Activated T-cell treated with anti-CD3 and anti-CD28 coated beads for 48 hours (primary cell): ENCODE measurements at places on chromosomes 2 and 18.

DNA sequence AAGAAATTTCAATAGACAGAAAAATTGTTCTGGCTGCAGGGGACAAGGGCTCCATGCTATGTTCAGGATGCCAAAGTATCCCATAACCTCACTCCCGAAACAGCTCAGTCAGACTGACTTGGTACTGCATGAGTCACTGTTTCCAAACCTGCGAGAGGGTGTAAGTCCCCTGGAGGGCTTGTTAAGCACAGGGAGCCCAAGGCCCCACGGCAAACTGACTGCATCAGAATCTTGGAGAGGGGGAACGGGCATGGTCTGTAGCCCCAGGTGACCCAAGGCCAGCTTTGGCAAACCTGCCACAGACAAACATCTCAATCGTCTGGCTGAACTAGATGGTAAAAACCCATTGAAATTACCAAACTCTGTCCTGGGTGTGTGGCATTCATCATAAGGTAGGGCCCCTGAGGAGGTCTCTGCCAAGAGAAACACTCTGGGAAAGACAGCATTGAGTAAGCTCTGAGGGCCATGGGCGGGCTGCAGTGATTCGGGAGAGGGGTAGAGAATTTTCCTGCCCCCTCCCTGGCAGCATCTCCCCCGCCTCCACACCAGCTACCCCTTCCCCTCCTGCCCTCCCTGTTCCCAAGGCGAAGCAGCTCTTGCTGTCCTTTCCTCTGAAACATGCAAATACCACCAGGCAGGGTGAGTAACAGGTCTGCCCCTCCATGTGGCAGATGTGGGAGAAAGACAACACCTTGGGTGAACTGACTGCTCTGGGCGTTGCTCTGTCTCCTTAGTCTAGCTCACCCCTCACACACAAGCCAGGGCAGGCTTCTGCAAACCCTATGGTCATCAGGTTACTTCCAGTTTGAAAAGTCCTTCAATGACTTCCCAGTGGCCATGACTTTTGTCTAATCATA is 274.7 kb upstream of the SIX2 start:
- no peak for DNase-seq

- peak; percentile 82 for DNase-seq
These were observed 27.0 kb upstream of the CASP8 start for GRCh38 chr2:201233192-201233811.

- DNase-seq: no peak
These were observed 478 bp downstream of the CLHC1 start for GRCh38 chr2:55231546-55232083.

DNA sequence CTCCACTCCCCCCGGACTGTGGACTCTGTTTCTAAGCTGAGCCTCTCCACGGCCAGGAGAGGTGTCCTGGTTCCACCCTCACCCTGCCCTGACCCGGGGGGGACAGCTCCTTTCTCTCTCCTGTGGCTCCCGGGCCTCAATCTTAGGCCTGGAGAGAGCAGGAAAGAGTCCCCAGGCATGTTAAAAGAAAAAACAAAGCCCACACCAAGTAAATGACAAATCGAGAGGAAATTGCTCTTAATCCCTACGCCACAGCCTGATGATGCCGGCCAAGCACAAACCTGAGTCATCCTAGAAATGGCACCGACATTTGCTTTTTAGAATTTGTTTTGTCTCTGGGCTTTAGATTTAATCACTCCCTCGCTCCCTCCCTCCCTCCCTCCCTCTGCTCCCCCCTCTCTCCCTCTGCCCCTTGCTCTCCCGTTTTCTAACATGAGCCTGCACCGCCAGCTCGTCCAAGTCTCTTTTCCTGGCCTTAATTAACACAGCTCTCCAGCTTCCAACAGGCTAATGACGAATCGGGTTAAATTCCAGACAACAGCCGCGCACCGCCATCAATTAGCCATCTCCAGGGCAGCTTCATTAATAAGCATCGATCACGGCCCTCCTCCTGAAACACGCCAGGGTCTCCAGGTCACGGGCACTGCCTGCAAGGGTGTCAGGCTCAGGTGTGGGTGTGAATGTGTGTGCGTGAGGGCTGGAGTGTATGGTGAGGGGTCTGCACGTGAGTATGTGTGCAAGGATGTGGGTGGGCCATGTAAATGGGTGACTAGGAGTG is 230.8 kb downstream of the CELF4 start:
- no peak for DNase-seq

GRCh38 chr2:8197825-8198224 is 484.0 kb upstream of the ID2 start:
- no peak for DNase-seq

DNA sequence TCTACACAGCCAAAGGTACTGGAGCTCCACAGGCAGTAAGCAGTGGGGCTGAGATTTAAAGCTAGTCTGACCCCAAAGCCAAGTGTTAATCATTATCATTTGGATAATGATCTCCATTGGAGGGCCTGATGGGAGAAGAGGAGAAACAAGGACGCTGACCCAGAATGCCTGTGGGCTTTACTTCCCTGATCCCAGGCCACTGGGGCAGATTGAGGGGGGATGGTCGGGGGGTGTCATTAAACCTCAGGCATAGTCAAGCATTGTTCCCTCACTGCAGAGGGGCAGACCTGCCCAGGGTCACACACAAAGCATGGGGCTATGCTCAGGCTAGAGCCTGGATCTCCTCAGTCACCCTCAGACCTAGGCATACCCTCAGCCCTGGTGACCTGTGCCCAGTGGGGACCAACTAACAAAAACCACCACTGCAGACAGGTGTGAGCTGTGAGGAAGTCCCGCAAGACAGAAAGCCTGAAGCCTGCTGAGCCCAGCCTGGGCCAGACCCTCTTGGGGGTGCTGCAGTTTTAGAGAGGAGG is 53.4 kb downstream of the SDC1 start:
- no peak for DNase-seq

GRCh38 chr2:215736653-215737290 is 276.6 kb downstream of the MREG start:
- no peak for DNase-seq

- DNase-seq: no peak
These were observed 287.7 kb upstream of the NXPH2 start for GRCh38 chr2:139067874-139068273.

DNA sequence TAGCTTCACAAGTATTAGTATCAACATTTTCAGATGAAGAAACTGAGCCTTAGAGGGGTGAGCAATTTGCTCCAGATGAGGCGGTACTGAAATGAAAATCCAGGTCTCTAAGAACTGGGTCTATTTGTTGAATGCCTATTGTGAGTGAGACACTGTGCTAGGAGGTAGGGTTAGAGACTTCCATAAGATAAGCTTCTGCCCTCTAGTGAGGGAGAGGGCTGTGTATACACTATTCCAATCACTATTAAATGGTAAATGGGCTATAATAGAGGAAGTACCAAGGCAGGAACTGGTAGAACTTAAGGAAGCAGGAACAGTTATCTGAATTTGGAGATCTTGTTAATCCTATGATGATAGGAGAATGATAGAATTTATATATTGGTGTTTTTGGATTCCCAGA is 23.6 kb upstream of the GLS start:
- DNase-seq: no peak

- no peak for DNase-seq
These were observed 89.1 kb downstream of the TMEM182 start for GRCh38 chr2:102850888-102851287.

- no peak for DNase-seq
These were observed 2.8 kb downstream of the CAPN10 start for GRCh38 chr2:240589375-240589774.

GRCh38 chr2:1628893-1629292 is 115.4 kb downstream of the PXDN start:
- no peak for DNase-seq

GRCh38 chr18:9876867-9877654 is 8.7 kb upstream of the TXNDC2 start:
- DNase-seq: no peak

GRCh38 chr2:98555696-98556095 is 52.6 kb downstream of the COA5 start:
- DNase-seq: no peak

DNA sequence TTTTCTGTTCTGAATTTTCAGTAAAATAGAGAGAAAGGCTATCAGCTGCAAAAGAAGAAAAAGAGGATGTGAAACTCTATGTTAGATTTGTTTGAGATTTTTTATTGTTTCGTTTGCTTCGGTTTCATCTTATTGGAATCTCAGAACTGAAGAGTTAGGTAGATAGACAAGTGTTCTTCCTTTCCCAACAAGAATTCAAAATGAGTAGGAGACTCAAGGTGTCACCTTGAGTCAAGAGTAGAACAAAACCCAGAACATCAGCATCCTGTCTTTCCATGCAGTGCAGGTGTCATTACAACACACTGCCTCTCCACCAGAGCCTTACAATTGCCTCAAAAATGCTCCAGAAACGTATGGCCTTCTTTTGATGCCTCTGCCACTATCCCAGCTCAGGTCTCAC is 21.1 kb downstream of the NBAS start:
- DNase-seq: no peak

GRCh38 chr2:40690036-40690435 is 238.1 kb upstream of the SLC8A1 start:
- DNase-seq: no peak
